Cortex of kidney (tissue), 1 donor: ENCODE measurements at places on chromosomes 1 and 21.

- no peak for DNase-seq
Measured at GRCh38 chr1:16053781-16054502, 10.4 kb downstream of the CLCNKB start.

- no peak for DNase-seq
Measured at GRCh38 chr1:161193561-161194235, 5.2 kb downstream of the ADAMTS4 start.

GRCh38 chr1:53543130-53543777 is 84.1 kb downstream of the DMRTB1 start:
- DNase-seq: no peak

DNA sequence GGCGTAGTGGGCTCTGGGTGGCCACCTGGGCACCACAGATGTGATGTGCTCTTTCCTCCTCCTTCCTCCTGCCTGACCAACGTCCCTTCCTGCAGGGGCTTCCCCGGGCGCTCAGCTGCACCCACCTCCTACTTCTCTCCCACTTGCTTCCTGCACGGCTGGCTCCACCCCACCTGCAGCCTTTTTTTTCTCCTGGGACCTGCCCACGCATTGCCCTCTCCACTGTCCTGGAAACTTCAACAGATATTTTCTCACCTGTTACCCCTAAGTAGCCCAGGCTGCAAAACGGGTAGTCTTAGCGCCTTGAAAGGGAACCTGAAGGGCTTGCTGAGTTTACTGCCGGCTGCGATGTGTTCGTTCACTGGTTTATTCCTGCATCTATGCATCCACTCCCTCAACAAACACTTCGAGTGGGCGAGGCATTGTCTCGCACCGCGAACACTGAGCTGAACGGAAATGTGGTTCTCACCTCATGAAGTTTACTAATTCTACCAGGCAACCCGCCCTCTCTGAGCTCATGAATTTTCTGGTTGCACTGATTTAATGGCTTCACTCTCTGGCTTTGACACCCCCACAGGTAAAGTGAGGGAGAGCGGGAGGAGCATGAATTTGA is 23.6 kb downstream of the ZBTB18 start:
- no peak for DNase-seq
